Cardiac septum (tissue), 1 donor: ENCODE measurements at places on chromosomes 2 and 18. TPM values are rescaled to one million over a fixed set of nuclear protein-coding genes. Genes with fewer than 3 reads are reported as not detected.

- no peak for DNase-seq
Measured at GRCh38 chr2:819121-819520, 131.5 kb upstream of the SNTG2 start.

DNA sequence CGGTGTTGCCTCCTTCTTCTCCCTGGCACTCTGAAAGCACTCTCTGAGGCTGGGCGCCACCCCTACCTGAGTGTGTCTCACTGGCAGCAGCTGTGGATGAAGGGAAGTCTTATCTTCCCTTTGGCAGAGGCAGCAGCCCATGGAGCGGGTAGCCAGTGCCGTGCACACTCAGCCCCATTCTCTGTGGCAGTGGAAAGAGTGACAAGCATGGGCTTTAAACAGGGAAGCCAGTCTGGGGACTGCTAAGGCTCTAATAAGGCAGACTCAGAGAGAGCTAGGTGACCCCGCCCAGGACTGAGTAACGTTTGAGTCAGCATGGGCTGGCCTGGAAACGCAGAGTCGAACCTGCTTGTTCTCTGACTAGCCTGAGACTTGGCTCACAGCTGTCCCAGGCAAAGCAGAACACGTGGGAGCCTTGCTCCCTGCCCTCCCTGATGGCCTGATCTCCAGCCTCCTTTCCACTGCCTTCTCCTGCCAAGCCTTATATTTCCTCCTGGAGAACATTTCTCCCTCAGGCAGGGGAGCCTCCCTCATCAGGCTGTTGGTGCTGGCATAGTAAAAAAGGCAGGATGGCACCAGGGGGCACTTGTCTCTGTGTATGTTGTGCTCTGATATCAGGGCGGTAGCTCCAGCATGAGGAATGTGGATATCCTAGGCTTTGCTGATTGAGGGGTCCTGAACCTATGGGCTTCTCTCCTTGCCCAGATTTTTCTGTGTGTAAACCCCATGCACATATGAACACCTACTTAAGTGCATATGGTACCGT, 93.9 kb upstream of the LGALSL start:
- DNase-seq: peak; percentile 79

DNA sequence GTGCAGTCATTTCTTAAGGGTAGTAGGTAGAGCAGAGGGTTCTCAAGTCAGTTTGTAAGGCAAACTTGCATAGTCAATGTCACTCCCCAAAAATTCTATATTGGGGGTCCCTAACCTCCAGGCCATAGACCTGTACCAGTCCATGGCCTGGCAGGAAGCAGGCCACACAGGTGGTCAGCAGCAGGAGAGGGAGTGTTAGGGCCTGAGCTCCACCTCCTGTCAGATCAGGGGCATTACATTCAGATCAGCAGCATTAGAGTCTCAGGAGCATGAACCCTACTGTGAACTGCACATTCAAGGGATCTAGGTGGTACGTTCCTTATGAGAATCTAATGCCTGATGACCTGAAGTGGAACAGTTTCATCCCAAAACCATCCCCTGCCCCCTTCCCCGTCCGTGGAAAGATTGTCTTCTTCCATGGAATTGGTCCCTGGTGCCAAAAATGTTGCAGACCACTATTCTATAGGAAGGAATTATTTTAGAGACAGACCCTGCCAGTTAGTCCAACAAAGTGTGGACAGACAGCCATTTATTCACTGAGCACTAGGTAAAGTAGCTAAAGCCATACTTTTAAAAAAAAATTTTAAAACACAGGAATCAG, 6.7 kb downstream of the COA5 start:
- no peak for DNase-seq

- no peak for DNase-seq
Measured at GRCh38 chr18:28714498-28714897, 537.6 kb upstream of the CDH2 start.

DNA sequence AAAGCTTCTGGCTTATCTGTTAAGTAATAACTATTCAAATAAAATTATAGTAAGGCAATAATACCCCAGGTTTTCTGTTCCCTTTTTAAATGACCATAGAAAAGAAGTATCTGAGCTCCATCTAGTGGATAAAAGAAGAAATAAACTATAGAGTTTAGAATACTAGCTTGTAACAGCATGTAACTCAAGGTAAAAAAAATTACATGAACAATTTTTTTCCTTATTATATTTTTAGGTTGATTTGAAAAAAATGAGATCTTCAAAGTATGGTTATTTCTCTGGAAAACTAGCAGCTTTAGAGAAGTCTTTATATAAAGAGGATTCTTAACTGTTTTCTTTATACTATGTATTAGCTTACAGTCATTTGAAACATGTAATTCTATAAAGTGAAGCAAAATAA, 58.1 kb downstream of the NCKAP1 start:
- DNase-seq: no peak

Gene MAP2
- 42.1 TPM for total RNA-seq

Gene TMEM17
- 1.4 TPM for total RNA-seq

Gene RMND5A
- 96.6 TPM for total RNA-seq

Gene RIOK3
- total RNA-seq: 68.4 TPM

Gene STPG4
- total RNA-seq: not detected

GRCh38 chr2:96131813-96132745, 6.2 kb downstream of the ASTL start:
- DNase-seq: no peak

DNA sequence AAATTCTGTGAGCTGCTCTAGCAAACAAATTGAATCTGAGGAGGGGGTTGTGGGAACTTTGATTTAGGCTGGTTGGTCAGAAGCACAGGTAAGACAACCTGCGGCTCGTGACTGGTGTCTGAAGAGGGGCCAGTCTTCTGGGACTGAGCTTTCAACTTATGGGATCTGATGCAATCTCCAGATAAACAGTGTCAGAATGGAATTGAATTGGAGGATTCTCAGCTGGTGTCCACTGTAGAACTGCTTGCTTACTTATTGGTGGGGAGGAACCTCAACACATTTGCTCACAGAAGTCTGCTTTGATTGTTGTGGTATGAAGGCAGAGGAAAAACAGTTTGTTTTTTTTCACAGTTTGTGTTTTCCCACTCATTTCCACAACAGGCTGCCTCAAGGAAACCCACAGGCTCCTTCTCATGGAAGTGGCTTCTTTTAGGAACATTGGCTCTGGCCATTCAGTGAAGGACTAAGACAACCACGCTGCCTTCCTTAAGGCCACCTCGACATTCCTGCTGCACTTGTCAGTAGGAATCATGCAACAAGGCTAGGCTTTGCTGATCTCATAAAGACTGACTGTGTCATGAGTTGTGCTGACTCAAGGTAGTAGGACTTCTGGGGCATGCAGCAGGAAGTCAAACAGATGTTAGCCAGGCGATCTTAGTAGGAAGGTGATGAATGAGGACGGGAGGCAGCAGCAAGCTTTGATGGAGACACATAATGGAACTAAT, 104.7 kb downstream of the TSN start:
- DNase-seq: no peak

DNA sequence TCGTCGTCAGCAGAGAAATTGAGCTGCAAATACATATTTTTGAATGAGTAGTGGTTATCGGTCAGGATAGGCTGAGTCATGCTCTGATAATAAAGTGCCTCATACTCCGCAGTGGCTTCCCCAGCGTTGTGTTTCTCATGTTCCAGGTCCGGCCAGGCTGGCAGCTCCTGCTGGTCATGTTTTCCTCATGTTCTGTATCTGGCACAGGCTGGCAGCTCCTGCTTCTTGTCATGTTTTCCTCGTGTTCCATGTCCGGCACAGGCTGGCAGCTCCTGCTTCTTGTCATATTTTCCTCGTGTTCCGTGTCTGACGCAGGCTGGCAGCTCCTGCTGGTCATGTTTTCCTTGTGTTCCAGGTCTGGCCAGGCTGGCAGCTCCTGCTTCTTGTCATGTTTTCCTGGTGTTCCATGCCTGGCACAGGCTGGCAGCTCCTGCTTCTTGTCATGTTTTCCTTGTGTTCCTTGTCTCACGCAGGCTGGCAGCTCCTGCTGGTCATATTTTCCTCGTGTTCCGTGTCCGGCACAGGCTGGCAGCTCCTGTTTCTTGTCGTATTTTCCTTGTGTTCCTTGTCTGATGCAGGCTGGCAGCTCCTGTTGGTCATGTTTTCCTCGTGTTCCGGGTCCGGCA, 148.9 kb downstream of the ATP9B start:
- DNase-seq: no peak

GRCh38 chr2:160221391-160222276, 21.6 kb upstream of the ITGB6 start:
- DNase-seq: peak; percentile 78

- DNase-seq: no peak
Measured at GRCh38 chr2:42342061-42342794, 18.8 kb downstream of the COX7A2L start.
